ENCODE measurements at places on chromosomes 5 and 9. TPM values are rescaled to one million over a fixed set of nuclear protein-coding genes. Genes with fewer than 3 reads are reported as not detected.

Gene ANKRD55
- not detected for total RNA-seq

- H3K4me3 ChIP-seq, result no peak overlapping the region
- no peak for DNase-seq
- no peaks in the 10 kb centered on the region for H3K4me1 ChIP-seq
- no peak overlapping the region for H3K27ac ChIP-seq
Measured at GRCh38 chr9:88968799-88969198, 22.5 kb upstream of the S1PR3 start.

DNA sequence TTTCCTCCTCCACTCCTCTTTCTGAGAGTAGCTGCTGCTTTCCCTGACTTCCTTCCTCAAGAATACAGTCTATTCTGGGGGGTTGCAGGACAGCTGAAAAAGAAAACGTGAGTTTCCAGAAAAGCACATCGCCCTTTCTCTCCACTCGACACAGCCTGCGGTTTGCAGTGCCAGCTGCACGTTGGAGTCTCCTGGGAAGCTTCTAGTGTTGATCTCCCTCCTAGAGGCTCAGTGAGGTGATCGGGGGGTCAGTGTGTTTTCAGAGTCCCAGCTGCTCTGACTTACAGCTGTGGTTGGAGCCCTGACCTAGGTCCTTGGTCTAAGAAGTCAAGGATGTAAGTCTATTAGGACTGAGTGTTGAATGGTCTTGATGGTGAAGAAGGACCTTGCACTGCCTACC, 25.0 kb upstream of the SUSD3 start:
- DNase-seq, result no peak
- no peaks in the 10 kb centered on the region for H3K36me3 ChIP-seq
- H3K27me3 ChIP-seq, result no peaks in the 10 kb centered on the region
- no peak overlapping the region for H3K27ac ChIP-seq

- H3K27me3 ChIP-seq, result peaks cover 2% of the 10 kb centered on the region
- H3K36me3 ChIP-seq, result no peaks in the 10 kb centered on the region
- no peaks in the 10 kb centered on the region for H3K4me1 ChIP-seq
- H3K4me3 ChIP-seq, result no peak overlapping the region
- no peak overlapping the region for H3K27ac ChIP-seq
Measured at GRCh38 chr5:141003791-141004611, 37.7 kb downstream of the PCDHAC2 start.

GRCh38 chr9:20188616-20189369, 400.0 kb upstream of the SLC24A2 start:
- no peaks in the 10 kb centered on the region for H3K36me3 ChIP-seq
- no peak for DNase-seq
- no peak overlapping the region for H3K4me3 ChIP-seq
- H3K27ac ChIP-seq, result no peak overlapping the region
- H3K27me3 ChIP-seq, result no peaks in the 10 kb centered on the region
